NCI-H2081 (cell line): ENCODE measurements at places on chromosomes 12 and 14.
A peak's percentile ranks its signal among the peaks of the same experiment; 100 is the strongest.

GRCh38 chr12:4829161-4829792, 80.4 kb upstream of the KCNA1 start:
- no peak for DNase-seq

- no peak for DNase-seq
These were observed 1346.4 kb downstream of the TMEM121 start for GRCh38 chr14:106872611-106873446.

GRCh38 chr12:52901715-52902541, 2.9 kb downstream of the KRT8 start:
- DNase-seq, result no peak

DNA sequence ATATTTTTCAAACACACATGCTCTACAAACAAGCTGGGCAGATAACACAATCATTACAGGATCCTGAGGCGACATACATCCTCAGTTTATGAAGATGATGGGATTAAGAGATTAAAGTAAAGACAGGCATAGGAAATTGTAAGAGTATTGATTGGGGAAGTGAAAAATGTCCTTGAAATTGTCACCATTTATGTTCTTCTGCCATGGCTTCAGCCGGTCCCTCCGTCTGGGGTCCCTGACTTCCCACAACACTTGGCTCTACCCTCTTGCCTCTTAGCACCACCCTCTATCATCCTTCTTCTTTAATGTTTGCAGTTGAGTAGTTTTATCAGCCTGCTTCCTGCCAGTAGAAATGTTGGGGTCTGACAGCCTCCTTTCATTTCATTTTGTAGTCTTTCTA, 244.4 kb downstream of the DAD1 start:
- DNase-seq, result no peak

GRCh38 chr12:79690142-79690637, 574 bp downstream of the PAWR start:
- peak; percentile 61 for DNase-seq

- no peak for DNase-seq
These were observed 2.9 kb downstream of the ARHGDIB start for GRCh38 chr12:14958361-14959125.

GRCh38 chr14:57833323-57833722, 32.6 kb downstream of the SLC35F4 start:
- DNase-seq, result no peak

DNA sequence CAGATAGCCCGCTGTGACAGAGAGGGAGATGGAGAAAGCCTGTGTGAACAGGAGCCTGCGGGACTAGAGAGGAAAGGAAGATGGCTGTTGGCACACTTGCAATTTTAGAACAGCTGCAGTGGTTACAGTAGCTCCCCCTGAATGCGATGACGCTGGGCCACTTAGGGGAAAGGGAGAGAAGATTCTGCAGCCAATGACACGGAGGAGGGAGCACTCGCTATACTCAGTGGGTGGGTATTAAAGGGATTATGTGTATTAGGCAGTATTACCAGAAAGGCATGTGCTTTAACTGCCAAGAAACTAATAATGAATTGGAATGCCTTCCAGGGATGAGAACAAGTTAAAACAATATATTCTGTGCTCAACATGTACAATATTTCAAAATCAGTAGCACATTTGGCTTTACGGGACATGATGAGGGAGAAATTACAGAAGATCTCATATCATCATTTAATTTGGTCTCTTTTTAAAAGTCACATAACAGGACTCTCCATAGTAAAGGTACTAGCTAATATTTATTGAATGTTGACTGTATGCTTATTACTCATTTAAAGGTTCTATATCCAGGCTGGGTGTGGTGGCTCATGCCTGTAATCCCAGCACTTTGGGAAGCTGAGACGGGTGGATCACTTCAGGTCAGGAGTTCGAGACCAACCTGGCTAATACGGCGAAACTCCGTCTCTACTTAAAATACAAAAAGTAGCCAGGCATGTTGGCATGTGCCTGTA, 35.9 kb upstream of the FOS start:
- peak; percentile 19 for DNase-seq

GRCh38 chr12:70305794-70306193, 60.3 kb upstream of the KCNMB4 start:
- no peak for DNase-seq

GRCh38 chr12:117439531-117440001, 78.1 kb upstream of the NOS1 start:
- DNase-seq, result no peak

DNA sequence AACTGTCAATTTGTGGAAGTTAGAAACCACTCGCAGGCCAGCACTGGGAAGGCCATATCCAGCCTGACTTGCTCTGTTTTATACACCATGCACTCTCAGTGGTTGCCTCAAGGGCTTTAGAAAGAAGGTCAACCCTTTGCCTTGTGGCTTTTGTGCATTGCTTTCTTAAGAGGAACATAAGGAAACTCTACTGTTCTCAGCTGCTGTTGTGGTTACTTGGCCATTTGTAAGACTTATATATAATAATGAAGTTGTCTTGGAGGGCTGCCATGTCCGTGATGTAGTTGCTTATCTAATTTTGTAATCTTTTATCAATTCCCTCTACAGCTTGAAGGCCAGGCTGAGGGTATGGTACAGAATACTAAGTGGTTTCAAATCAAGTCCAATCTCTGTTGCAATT, 637.8 kb downstream of the DIO2 start:
- no peak for DNase-seq

DNA sequence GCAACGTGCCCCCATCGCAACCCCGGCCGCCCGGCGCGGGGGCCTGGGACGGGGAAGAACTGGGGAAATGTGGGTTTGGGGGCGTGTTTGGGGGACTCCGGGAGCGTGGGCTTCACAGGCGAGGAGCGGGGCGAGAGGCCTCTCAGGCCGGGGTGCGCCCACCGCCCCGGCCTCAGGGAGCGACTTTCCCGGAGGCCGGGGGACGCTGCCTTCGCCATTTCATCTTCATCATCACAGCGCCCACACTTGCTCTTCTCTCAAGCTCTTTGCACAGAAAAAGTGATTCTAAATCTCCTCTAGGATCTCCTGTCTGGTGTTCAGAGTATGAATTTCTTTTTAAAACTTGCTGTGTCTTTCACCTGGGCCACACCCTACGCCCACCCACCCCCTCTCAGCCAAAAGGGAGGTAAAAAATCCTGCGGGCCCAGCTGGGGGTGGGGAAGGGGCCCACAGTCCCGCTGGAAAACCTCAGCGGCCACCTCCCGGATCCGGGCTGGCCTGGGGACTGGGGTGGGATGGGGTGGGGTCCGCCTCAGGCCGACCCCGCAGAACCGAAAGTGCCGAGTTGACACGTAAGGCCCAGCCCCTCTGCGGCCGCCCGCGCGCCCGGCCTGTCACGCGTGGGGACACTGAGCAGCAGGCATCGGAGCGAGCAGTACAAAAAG, 7.4 kb downstream of the CDKN1B start:
- DNase-seq, result no peak

DNA sequence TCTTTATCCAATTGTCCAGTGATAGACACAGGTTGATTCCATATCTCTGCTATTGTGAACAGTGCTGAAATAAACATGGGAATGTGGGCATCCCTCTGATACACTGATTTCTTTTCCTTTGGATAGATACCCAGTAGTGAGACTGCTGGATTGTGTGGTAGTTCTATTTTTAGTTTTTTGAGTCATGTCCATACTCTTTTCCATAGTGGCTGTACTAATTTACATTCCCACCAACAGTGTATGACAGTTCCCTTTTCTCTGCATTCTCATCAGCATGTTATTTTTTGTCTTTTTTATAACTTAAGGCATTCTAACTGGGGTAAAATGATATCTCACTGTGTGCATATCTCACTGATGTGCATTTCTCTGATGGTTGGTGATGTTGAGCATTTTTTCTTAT, 24.8 kb upstream of the VASH1 start:
- DNase-seq, result no peak

- DNase-seq, result no peak
These were observed 246.3 kb upstream of the CLEC14A start for GRCh38 chr14:38502239-38502638.

GRCh38 chr12:68899251-68899771, 33.7 kb downstream of the CPM start:
- no peak for DNase-seq

DNA sequence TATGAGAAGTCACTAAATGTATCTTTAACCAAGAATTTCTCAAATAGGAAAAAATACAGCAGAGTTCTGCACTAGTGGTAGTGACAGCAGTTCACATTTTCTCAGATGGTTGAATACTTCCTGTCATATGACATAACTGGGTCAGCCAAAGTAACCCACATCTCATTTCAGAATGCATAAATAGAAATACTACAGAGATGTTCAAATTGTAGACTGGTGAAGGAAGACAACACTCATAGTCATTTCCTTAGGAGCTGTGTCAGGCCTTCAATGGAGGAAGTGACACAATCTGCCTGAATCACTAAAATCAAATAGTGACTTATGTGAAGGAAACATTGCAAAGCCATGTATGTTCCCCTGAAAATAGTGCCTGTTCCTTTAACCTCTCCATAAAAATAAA, 32.4 kb downstream of the FERMT2 start:
- no peak for DNase-seq

DNA sequence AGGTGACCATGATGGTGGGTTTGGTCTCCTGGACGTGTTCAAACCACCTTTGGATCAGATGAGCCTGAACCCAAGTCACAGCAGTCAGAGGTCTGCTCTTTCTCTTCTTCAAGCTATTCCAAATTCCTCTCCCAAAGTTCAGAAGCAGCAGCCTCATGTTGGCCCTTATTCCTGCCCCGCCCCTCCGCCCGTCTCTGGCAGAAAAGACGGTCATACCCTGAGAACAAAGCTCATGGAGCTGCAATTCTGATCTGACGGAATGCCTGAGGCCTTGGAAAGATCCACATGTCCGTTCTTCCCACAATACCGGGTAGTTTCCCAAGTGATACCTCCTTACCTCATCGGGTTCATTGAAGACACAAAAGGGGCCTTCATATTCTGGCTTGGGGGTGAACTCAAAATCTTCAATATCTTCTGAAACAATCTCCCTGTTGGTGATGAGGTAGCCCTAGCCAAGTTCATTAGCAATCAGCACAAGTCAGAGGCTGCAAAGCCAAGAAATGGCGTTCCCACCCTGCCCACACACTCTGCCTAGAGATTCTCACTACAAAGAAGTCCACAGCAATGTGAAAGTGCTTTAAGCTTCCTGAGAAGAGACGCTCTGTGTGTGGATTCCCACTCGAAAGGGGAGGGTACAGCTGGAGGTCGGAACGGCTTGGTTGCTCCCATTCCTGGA, 11.2 kb downstream of the POLE start:
- DNase-seq, result no peak

DNA sequence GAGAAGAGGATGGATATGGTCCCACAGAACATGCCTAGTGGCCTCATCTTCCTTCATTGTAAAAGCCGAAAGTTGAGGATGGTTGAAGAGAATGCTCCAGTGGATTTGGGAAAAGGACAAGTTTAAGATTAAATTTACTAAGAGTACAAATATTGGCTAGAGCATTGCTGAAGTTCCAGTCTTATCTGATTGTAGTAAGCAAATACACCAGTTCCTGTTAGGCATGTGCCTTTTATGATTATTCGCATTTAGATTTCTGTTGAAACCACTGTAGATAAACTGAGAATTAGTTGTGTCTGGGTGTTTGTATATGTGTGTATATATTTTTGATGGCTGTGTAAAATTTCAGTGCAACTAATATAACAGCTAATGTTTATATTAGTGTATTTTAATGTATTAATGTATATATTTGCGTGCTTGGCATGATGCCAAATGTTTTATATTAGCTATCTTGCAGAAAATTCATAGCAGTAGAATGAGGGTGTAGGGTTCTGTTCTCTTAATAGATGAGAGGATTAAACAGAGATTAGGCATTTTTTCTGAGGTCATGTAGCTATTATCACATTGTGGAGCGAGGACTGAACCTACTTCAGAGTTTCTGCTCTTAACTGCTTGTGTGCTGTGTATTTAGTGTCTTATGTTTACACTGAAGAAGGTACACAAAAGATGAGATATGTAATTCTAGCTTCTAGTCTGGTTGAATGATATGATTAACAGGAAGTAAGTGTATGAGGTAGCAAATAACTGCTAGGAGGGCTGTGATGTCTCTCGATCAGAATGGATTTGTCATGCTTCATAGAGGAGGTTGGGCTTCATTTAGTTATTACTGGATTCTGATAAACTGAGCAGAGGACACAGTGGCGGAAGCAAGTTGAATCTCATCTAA, 21.1 kb downstream of the FKBP3 start:
- peak; percentile 49 for DNase-seq

DNA sequence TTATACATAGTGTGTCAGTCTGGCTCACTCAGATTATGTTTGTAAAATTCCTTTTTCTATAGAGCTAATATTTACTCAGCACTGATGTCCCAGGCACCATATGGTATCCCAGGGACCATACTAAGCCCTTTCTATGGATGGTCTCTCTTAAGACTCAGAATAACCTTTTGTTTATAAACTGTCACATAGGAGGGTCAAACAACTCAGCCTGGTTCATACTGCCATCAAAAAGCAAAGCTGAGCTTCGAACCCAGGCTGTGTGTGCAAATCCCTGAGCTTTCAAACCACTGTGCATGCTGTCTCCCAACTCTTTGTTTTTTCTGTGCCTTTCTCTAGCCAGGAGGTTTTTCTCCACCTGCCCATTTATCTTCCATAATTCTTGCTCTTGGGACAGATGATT, 135.6 kb upstream of the ARHGAP5 start:
- no peak for DNase-seq

- DNase-seq, result no peak
These were observed 5.1 kb upstream of the DYNC1H1 start for GRCh38 chr14:101959277-101959676.

DNA sequence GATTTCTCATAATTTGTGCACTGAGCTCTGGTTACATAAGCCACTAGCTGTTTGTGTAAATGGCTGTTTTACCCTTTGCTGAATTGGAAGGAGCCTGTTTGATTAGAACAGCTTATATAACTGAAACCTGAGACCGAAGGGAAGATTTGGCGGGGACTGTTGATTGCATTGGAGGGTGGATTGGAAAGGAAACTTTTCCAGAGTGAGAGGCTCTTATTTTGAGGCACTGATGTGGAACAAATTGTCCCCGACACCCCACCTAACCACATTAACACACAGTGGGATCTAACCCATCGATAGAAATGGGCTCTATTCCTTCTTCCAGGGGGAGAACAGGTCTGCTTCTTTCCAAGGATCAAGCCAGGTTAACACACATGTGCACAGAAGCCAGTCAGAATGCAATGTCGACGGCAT, 51.7 kb downstream of the TMEM30B start:
- DNase-seq, result peak; percentile 74

DNA sequence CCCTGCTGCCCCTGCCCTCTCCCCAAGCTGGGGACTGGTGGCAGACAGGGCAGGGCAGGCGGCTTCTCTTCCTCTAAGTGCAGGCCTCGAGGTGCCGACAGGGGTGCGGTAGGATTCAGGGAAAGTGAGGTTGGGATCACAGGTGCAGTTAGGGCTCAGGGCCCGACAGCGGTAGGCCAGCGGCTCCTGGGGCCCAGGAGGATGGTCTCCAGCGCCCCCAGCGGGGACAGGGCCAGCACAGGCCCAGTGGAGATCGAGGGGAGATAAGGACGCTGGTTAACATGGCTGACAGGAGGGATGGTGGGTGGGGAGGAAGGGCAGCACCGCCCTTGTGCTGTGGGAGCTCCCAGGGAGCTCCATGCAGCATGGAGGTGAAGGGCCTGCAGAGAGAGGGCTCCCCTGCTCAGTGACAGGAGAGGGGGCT, 935 bp upstream of the CRIP1 start:
- no peak for DNase-seq
